ENCODE measurements at places on chromosomes 5 and 9.

- no peak for DNase-seq
These were observed 239.0 kb downstream of the ISL1 start for GRCh38 chr5:51622161-51622790.

GRCh38 chr5:174448662-174449061, 275.7 kb upstream of the MSX2 start:
- no peak for DNase-seq

DNA sequence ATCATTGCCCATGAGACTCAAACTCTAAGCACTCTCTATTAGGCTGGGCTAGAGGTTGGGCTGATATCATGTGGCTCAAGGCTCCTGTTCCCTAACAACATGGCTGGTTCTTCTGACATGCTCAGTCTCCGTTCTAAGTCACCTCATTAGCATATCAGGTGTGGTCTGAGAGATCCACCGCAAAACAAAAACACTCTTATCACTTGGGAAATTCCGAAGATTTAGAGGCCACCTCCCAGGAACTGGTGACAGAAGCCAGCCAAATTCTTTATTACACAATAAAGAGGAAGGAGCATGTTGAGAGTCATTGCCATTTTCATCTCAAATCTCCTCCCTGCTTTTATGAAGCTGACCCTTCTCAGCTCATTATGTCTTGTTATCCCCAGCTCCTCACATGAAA, 107.6 kb downstream of the MSX2 start:
- DNase-seq, result no peak

DNA sequence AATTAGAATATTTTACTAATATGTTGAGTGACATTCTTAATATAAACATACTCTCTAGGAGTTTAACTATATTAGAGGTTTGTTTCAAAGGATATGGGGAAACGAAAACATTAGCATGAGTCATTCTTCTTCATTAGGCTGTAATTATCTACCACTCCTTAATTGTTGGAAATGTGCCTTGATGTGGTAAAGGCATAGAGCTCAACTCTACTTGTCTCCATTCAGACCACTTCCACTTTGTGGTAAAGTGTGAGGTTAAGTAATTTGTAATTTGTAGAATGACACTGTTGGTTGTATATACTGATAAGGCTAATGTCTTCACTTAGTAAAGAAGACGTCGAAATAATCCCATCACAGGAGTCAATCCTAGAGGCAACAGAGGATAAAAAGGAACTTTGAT, 58.1 kb downstream of the HAPLN1 start:
- DNase-seq, result no peak

DNA sequence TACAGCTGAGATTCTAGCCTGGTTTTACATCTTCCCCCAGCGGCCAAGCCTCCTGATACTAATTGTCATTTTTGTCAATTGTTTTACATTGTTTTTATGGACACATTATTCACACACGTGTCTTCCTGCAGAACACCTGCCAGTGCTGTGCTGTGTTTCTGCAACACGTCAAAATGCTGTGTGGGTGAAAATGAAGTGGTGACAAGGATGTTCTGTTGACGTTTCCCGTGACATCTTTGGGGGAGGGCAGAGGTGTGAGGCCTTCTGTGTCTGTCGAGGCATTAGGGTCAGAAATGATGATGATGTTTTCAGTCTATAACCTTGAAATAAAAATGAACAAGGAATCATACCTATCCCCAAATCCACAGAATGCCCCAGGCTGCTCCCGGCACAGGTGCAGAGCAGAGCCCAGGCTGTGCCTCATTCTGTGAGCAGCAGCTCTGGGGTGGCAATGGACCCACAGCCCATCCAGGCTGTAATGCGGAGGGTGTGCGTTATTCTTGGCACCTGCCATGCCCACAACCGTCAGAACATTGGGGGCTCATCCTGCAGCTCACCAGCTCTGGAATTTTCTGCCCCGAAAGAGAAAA, 23.6 kb upstream of the CEP72 start:
- DNase-seq, result no peak

GRCh38 chr5:34053133-34053532, 10.1 kb upstream of the C1QTNF3 start:
- DNase-seq, result no peak

DNA sequence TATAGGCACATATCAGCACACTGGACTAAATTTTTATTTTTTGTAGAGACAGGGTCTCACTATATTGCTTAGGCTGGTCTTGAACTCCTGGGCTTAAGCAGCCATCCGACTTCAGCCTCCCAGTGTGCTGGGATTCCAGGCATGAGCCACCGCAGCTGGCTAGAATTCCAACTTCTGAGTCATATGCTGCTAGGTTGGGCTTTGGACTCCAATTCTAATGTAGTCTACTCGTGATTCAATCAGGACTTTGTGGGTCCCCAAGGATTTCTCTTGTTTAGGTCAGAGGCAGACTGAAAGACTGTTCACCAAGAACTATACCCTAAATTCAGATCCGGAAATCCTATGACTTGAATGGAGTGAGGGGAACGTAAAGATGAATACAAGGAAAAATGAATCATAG, 68.2 kb upstream of the CHD1 start:
- DNase-seq, result no peak

DNA sequence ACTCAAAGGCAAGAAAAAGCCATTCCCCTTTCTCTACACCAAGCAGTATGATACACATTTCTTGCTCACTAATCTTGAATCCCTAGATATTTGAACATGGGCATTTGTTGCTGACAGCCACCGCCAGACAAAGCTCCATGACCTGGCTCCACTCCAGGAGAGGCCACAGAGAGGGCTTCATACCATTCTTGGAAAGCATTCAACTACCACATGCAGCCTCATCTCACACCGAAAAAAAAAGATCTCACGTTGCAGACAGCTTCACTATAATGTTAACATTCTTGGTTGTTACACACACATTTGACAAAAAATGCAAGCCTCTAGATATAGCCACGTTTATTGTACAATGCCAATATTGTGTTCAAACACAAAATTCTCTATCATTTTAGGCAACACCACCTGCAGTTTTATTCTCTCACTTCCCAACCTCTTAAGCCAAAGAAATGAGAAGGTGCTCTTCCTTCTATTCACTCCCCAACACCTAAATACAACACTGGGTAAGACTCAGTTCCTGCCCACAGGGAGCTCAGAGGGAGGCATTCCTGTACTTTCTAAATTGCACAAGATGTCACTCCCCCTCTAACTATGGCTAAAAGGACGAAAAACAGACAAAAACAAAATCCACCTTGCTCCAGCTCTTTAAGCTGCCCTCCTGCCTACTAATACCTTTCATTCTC, 222.4 kb downstream of the TSSK1B start:
- no peak for DNase-seq

- DNase-seq, result no peak
These were observed 85.0 kb downstream of the STK10 start for GRCh38 chr5:172102913-172103626.

DNA sequence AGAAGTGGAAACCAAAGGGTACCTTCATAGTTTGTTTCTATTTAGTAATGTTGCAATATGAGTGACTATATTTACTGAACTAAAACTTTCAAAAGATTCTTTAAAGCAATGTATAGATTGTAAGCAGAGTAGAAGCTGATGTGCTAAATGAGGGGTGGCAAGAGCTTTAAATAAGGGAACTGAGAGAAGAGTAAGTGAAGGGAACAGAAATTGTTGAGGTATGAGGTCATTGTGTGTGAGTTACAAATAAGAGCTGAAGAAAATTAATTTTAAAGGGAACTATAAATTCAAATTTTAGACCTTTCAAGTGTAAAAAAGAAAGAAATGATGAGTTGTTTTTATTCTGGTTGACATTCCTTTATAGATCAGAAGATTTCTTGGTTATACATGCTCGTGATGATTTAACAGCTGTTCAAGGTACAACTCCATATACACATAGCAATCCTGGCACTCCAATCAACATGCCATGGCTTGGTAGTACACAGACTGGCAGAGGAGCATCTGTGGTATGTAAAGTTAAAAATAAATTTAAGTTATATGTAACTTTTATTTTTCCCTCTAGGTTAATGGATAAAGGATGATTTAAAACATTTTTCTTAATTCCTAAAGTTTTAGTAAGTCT, 135.1 kb upstream of the TNFAIP8 start:
- DNase-seq, result no peak

DNA sequence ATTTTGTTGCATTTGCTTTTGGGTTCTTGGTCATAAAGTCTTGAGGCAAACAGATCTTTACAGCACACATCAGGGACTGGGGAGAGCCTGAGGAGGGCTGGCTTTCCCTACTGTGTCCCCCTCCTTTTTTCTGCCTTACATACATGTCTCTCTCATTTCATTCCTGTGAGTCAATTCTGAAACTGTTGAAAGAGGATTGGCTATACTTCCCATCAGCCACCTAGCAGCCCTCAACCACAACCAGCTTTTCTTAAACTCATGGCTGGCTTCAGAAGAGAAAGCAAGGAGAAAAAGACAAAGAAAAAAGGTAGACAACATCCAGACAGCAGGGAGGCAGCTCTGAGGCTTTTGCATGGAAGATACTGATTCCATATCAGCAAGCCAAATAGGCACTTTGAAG, 374.8 kb upstream of the KIF2A start:
- no peak for DNase-seq

GRCh38 chr5:109297900-109298299, 111.9 kb downstream of the PJA2 start:
- no peak for DNase-seq

- DNase-seq, result no peak
These were observed 29.7 kb downstream of the ZNF462 start for GRCh38 chr9:106892632-106893031.

GRCh38 chr9:76454311-76454710, 4.7 kb upstream of the GCNT1 start:
- DNase-seq, result no peak

- DNase-seq, result no peak
These were observed 109.5 kb upstream of the DPYSL3 start for GRCh38 chr5:147619281-147619878.

- DNase-seq, result no peak
These were observed 5.8 kb downstream of the RACK1 start for GRCh38 chr5:181237729-181238385.

- no peak for DNase-seq
These were observed 55.3 kb downstream of the RPS23 start for GRCh38 chr5:82222597-82223574.

DNA sequence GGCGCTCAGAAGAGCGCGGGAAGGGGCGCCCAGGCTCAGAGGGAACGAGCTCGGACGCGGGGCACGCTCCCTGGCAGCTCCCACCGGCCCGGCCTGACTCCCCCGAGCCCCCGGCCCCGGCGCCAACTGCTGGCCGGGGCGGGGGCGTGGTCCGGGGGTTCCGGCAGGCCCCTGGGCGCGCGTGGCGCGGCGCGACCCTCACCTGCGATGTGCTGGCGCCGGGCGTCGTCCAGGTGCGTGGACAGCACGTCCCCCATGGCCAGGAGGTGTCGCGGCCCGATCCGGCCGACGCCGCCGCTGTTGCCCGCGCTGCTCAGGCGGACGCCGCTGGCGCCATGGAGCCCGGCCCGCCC, 43.5 kb upstream of the STXBP1 start:
- DNase-seq, result no peak

GRCh38 chr5:168377525-168377924, 86.1 kb downstream of the WWC1 start:
- DNase-seq, result no peak

DNA sequence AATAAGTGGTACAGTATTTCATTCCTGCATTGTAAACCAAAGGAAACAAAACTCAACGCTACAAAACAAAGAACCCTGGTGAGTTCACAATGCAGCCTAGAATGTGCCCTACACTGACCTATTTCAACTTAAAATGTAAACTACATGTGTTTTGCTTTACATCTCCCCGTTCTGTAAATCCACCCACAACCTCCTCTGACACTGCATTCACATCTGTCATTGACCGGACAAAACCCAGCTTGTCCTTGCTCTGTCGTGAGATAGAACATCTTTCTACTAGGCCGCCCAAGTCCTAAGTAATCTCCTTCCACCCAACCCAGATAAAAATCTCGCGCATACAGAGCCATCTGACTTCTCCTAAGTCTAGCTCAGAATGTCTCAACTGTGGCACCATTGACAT, 6.1 kb upstream of the VLDLR start:
- no peak for DNase-seq

- no peak for DNase-seq
These were observed 545.3 kb upstream of the TRPC7 start for GRCh38 chr5:136910625-136911024.

GRCh38 chr9:8859416-8859815, 1059.8 kb upstream of the DMAC1 start:
- DNase-seq, result no peak

DNA sequence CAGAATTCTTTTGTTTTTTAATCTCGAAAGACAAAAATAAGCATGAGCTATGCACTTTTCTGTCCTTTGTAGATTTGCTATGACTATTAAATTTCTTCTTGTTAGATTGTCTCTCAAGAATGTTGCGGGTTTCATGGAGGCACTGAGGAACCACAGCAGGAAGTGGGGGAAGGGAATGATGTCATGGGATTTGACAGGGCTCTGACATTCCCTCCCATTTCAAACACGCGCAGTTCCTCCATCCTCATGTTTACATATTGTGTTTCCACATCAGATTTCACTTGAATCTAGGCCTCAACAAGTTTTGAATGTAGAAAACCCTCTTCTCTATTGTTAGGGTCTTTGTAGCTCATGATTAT, 154.8 kb downstream of the PALM2AKAP2 start:
- no peak for DNase-seq

DNA sequence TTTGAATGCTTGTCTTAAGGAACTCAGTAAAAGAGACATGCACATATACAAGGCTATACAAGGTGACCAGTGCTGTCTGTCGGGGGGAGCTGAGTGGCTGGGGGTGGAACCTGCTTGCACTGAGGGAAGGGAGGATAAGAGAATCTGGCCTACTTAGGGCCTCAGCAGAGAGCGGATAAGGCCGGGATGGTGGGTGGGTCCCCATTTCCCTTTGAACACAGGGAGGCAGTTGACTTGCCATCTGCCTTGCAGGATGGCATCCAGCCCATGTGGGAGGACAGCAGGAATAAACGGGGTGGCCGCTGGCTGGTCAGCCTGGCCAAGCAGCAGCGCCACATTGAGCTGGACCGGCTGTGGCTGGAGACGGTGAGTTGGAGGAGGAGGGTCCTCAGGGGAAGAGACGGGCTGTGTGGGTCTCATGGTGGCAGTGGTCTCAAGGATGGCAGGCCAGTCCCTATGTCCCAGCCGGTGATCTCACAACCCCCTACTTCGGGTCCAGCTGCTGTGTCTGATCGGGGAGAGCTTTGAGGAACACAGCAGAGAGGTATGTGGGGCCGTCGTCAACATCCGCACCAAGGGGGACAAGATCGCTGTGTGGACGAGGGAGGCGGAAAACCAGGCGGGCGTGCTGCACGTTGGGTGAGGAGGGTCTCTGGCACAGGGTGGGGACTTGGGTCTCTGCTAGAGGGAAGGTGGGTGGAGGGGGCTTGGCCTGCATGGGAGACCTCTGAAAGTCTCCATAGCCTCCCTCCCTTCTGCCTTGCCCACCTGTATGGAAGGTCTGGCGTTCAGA, 2.2 kb upstream of the TSPAN17 start:
- no peak for DNase-seq

- DNase-seq, result no peak
These were observed 259.7 kb upstream of the ANKRD55 start for GRCh38 chr5:56492812-56493211.

- no peak for DNase-seq
These were observed 47.5 kb downstream of the RAPGEF6 start for GRCh38 chr5:131587541-131587940.

Measured in stimulated activated naive CD8-positive, alpha-beta T cell treated with anti-CD3 and anti-CD28 coated beads, Interleukin-15, amount 100 ng/mL, for 72 hours (primary cell).